ENCODE measurements at places on chromosomes 2 and 18.

DNA sequence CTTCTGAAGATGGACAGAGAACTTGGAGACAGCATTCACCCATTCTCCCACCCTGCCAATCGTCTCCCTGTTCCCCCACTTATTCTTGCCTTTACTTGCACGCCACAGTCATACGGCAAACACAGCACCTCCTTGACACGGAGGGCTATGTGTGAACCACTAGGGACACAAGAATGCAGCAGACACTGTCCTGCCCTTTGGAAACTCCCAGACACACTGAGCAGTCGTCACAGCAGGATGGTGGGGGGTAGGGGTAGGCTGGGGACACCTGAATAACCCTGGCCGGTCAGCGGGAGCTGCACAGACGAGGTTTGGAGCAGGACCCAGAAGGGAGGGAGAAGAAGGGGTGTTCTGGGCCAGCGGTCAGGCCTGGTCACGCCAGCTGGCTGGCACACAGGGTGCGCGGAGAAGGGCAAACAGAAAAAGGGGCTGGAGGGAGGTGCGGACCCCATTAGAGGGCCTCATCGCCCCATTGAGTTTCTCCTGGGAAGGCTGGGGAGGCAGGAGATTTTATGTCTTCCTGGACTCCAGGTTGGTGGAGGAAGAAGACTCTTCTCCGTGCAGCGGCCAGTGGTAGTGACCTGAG lies 40.0 kb upstream of the FOSL2 start:
- no peaks in the 10 kb centered on the region for H3K27me3 ChIP-seq
- no peak overlapping the region for H3K27ac ChIP-seq
- H3K4me3 ChIP-seq: no peak overlapping the region
- peaks cover 7% of the 10 kb centered on the region for H3K4me1 ChIP-seq
- H3K36me3 ChIP-seq: no peaks in the 10 kb centered on the region

DNA sequence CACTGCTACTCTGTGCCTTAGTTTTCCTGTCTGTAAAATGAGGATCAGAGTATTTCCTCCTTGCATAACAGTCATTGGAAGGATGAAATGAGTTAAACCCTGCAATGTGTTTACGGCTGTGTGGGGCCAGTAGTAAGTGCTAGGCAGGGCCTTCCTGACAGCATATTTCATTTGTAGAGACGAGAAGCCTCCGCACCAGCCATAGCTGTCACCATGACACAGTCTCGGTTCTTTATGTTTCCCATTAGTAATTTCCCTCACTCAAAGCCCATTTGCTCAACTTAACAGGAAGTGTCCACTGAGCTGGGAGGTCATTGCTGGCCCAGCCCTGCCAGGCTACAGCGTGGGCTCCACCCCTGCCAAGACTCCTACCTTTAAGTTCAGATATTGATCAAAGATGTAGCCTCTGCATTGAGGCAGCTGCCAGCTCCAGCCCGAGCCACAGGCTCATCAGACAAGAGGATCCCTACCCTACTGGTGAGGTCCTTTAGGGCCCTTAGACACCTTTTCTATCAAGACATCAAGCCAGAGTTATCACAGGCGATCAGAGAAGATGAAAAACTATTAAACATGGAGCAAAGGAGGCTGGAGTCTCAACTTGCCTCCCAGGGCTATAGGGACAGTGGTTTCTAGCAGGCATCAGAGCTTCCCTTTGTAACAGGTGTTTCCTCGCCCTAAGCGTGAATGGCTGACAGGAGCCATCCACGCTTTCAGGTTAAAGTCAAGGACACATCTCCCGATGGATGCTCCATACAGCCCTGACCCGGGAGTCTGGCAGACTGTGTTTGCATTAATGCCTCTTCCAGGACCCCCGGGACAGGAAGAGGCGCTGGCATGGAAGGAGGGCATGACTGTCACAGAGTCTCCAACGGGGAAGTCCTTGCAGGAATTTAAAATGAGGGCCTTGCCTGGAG lies 251.7 kb downstream of the NDUFA10 start:
- peaks cover 22% of the 10 kb centered on the region for H3K27me3 ChIP-seq
- no peak overlapping the region for H3K27ac ChIP-seq
- no peaks in the 10 kb centered on the region for H3K4me1 ChIP-seq
- no peak for DNase-seq

DNA sequence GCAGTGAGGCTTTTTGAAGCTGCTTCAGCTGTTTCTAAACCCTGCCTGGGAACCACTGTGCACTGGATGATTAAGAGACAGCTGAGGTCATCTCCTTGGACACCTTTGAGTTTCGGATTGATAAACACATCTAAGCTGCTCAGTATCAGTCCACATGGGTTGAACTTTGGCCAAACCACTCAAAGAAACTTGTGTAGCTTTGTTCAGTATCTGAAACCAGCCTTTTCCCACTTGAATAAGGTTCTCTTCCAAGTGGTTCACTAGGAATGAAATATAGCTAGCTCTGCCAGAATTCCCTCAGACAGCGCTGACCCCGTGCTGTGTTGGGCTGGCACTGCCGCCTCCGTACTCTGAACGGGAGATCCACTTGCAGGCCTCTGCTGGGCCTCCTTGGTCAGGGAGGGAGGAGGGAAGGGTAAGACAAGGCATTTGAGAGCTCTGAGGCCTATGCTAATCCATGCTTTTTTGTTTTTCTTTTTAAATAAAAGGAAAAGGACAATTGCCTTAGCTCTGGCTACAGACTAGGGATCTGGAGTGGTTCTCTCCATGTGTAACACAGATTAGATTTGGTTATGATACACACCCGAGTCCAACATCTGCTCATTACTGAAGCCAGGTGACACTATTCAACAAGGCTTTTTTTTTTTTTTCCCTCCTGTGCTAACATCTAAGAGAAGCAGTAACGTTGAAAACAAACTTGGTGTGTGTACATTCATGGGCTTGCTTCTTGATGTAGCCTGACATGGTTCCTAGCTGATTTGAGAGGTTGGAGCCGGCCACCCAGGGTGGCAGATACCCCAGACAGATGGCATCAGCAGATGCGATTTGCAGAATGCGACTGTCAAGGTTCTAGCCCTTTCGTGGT lies 67.7 kb downstream of the NCK2 start:
- no peaks in the 10 kb centered on the region for H3K27me3 ChIP-seq
- H3K4me1 ChIP-seq: peaks cover 25% of the 10 kb centered on the region
- no peaks in the 10 kb centered on the region for H3K36me3 ChIP-seq
- DNase-seq: no peak
- no peak overlapping the region for H3K4me3 ChIP-seq

DNA sequence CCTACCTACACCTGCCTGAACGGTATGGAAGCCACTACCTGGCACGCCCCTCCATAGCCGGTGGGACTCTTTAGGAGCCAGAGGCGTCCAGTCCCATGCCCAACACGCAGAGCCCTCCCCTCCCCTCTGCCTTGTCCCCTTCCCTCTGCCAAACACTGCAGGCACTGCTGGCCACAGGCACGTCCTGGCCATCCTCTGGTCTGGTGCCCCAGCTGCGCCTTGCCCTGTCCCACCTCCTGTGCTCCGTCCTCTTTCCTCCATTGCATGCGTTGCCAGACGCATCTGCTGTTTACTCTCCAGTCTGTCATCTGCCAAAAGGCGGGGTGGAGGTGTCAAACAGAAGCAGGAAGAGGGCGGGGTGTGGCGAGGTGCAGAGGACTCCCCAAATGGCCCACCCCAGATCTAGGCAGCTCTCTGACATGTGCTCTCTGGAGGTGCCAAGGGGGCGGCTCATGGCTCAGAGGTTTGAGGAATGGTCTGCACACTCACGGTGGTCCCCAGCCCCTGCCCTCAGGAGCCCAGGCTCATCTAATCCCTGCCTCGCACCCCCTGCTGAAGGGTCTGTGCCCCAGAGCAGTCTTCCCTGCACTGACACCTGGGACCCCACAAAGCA lies 45.1 kb downstream of the HS6ST1 start:
- no peaks in the 10 kb centered on the region for H3K27me3 ChIP-seq
- no peaks in the 10 kb centered on the region for H3K4me1 ChIP-seq
- no peak overlapping the region for H3K27ac ChIP-seq
- no peak overlapping the region for H3K4me3 ChIP-seq
- DNase-seq: no peak

DNA sequence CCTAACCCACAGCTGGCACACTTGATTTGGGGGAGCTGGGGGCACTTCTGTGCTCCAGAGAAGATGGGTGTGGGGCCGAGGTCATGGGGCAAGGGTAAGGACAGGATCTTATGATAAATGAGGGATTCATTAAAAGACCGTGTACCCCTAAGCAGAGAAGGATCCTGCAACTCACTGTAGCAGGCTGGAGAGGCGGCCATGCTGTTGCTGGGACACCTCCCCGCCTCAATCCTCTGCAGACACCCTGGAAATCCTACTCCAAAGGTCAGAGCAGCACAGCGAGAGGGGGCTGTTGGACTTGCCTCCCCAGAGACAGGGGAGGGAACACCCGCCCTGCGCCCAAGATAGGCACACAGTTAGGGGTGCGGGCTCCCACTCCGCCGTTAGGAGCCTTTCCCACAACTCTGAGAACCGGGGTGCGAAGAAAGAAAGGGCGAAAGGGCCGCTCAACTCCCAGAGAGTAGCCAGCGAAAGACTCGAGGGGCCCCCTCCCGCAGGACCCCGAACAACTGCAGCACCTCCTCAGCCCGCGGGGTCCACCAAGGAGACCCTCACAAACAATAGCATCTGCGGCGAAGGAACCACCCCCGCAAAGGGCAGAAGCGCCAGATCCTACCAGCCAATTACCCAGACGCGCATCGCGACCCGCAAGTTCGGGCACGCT lies 1.4 kb downstream of the PARD6G start:
- H3K4me3 ChIP-seq: peak overlapping the region; percentile 72
- H3K27me3 ChIP-seq: no peaks in the 10 kb centered on the region
- H3K4me1 ChIP-seq: peaks cover 46% of the 10 kb centered on the region
- DNase-seq: no peak

- DNase-seq: no peak
- H3K27me3 ChIP-seq: peaks cover 7% of the 10 kb centered on the region
- no peaks in the 10 kb centered on the region for H3K36me3 ChIP-seq
- H3K4me1 ChIP-seq: peaks cover 22% of the 10 kb centered on the region
- H3K4me3 ChIP-seq: no peak overlapping the region
- no peak overlapping the region for H3K27ac ChIP-seq
Observed at GRCh38 chr2:110740747-110741349, 8.5 kb downstream of the ACOXL start.

GRCh38 chr18:55250768-55251173 lies 291.5 kb upstream of the CCDC68 start:
- no peaks in the 10 kb centered on the region for H3K27me3 ChIP-seq
- H3K4me3 ChIP-seq: no peak overlapping the region
- H3K4me1 ChIP-seq: no peaks in the 10 kb centered on the region

DNA sequence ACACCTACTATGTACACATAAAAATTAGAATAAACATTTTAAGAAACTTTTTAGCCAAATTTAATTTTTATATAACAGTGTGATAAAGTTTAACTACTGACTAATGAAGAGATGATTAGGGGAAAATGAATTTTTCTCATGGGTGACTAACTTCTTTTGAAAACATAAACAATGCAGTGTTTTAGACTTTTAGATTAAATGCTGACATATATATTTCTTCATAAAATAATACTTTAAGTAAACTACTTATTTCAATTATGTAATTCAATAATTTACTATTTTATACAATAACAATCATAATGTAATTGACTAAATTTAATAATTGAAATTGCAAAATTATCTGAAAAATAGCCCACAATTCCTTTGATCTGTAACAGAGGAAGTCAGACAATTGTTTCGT lies 233.3 kb upstream of the PXDN start:
- no peak overlapping the region for H3K4me3 ChIP-seq
- DNase-seq: no peak
- no peaks in the 10 kb centered on the region for H3K27me3 ChIP-seq
- H3K27ac ChIP-seq: no peak overlapping the region

- peaks cover 65% of the 10 kb centered on the region for H3K36me3 ChIP-seq
- peaks cover 17% of the 10 kb centered on the region for H3K4me1 ChIP-seq
- H3K27me3 ChIP-seq: no peaks in the 10 kb centered on the region
- no peak for DNase-seq
- H3K4me3 ChIP-seq: no peak overlapping the region
- H3K27ac ChIP-seq: no peak overlapping the region
Observed at GRCh38 chr2:73851274-73851673, 22.5 kb downstream of the STAMBP start.

DNA sequence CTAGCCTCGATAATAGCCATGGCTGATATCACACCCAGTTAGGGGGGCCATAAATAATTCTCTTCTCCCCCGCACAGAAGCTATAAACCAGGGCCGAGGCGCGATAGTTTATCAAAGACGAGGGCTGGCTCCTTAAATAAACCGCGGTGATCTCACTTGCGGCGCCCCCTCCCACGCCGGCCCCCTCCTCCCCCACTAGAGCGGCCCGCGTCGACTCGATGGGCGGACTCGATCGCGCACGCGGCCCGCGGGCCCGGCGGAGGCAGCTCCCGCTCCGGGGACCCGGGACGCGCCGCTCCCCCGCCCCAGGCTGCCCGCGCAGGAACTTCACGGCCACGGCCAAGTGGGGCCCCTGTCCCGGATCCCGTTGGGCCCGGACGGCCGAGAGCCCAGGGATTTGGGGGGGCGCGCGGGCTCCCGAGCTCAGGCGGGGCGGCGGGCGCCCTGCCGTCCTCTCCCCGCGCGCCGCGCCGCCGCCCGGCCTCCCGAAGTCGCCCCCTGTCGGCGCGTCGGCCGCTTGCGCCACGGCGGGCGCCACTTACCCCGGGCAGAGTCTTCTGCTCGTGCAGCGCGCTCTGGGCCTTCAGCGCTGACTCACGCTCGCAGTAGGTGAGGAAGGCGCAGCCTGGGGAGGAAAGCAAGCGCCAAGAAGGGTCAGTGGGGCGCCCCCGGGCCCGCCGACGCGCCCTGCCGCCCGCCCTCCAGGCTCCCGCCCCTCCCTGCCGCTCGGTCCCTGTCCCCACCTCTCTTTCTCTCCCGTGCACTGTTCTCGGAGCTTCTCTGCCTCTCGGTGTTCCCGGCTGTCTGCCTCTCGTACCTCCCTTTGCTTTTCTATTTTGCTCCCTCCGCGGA lies 80.4 kb downstream of the CELF4 start:
- DNase-seq: peak; percentile 15
- H3K27ac ChIP-seq: no peak overlapping the region
- H3K36me3 ChIP-seq: no peaks in the 10 kb centered on the region

All from keratinocyte (primary cell).